ENCODE measurements at places on chromosomes 3 and 15.

- no peak for DNase-seq
These were observed 126.8 kb upstream of the SUCLG2 start for GRCh38 chr3:67781218-67781617.

DNA sequence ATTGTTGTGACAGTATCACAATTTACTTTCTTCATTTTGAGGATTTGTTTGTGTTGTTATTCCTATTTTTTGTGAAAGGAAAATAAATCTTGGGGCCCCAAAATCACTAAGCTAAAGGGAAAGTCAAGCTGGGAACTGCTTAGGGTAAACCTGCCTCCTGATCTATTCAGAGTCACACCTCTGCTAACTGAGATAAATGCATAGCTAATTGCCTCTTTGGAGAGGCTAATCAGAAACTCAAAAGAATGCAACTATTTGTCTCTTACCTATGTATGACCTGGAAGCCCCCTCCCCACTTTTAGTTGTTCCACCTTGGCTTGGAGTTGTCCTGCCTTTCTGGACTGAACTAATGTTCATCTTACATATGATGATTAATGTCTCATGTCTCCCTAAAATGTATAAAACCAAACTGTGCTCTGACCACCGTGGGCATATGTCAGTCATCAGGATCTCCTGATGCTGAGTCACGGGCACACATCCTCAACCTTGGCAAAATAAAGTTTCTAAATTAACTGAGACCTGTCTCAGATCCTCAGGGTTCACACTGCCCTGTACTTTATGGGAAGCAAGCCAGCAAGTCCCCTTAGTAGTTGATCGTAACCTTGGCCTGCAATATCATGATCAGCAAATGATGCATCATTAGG is 523.2 kb upstream of the GOLIM4 start:
- no peak for DNase-seq

DNA sequence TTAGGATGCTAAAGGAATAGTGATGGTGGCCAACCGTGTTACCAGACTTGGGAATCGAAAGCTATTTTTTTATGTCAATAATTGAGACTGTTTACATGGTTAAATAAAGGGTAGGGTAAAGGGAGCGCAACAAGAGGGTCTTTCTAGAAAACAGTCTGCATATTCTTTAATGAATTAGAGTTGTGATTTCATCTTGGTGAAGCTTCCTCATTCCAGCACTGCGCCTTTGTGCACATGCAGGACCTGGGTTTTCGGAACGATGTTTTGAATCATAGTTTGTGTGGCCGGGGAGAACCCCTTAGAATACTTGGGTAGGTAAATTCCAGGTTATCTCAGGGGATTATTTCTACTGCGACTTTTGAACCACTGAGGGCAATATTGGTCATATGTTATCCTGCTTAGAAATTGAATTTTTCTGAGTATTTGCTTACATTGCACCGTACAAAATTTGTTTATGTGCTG is 1.3 kb downstream of the PIK3CA start:
- DNase-seq = peak; percentile 40

- no peak for DNase-seq
These were observed 723.0 kb upstream of the BCHE start for GRCh38 chr3:166560253-166560652.

DNA sequence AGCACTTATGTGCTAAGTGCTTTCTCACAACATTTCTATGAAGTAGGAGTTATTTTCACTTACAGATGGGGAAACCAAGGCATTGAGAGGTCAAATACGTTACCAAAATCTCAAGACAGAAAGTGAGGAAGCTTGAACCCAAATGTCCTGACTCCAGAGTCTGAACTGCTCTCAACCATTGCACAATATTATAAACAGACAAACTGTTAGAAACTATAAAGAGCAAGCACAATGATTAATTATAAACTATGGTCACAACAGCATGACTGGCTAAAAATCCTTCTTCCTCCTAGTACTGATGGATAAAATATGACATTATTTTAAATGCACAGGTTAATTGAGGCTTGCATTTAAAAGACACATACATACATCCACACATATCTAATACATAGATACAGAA is 77.9 kb upstream of the ASB14 start:
- no peak for DNase-seq

DNA sequence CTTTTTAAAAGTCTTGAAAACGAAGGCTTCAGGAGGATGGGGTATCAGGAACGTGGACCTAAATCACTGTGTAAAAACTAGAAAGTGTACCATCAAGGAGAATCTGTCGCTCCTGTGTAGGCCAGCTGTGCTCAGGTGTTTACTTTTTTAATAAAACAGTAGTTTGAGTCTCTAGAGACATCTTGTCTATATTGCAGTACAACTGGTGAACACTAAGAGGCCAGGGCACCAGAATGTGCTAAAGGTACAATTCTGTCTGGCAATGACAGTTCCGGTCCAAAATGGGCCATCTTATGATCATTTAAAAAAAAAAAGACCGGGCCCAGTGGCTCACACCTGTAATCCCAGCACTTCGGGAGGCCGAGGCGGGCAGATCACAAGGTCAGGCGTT is 61.8 kb upstream of the MCF2L2 start:
- no peak for DNase-seq

DNA sequence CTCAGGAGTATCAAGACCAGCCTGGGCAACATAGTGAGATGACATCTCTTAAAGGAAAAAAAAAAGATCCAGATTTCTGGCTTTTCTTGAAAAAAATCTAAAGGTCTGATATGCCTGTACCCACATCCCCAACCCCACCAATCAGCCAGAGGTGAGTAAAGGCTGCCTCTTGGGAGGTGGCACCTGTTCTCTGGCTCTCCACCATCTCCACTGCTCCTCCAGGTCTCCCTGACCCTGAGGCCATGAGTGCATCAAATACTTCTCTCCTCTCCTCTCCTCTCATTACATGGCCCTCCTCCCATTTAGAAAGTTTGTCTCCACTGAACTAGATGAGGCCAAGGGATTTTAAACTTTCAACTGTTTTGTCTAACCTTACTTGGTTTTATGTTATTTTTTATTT is 5.2 kb downstream of the SIAH2 start:
- DNase-seq = no peak

GRCh38 chr3:157418104-157418503 is 18.5 kb upstream of the PTX3 start:
- DNase-seq = peak; percentile 46

GRCh38 chr3:159929171-159930141 is 59.2 kb upstream of the IL12A start:
- peak; percentile 86 for DNase-seq

GRCh38 chr3:147400111-147400510 is 6.2 kb downstream of the ZIC4 start:
- peak; percentile 37 for DNase-seq

DNA sequence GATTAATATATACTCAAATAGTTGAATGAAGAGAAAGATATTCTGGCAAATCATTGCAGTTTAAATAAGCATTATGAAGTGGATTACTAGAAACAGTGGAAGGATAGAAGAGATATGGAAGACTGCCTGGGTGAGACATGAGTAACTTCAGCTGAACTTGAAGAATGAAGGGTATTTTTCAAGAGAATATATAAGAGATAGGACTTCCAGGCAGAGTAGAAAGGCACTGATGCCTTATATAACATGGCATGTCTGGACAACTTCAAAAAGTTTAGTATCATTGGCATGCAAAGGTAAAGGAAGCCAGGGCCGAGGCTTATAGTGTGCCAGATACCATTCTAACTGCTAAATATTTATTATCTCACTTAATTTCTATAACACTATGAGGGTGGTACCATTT is 126.5 kb upstream of the SLC7A14 start:
- no peak for DNase-seq

GRCh38 chr3:190265126-190265525 is 57.1 kb downstream of the CLDN1 start:
- DNase-seq = peak; percentile 22

- peak; percentile 84 for DNase-seq
These were observed 38.4 kb downstream of the PCOLCE2 start for GRCh38 chr3:142850395-142851023.

DNA sequence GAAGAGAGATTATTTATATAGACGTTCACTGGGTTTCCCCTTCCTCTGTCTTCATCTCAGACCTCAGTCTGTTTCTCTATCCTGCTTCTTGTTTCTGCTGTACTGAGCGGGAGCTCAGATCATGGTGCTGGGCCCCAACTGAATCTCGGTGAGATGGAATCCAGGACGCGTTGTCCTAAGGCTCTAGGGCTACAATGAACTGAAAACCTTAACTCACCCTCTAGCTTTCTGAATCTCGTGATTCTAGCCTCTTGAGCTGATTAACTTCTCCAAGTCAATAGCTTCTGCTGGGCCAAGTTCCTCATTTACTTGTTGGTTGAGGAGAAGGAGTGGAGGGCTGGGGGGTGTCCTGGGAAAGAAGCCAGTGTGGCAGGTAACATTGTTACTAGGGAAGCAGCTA is 32.7 kb upstream of the MAP3K13 start:
- no peak for DNase-seq

DNA sequence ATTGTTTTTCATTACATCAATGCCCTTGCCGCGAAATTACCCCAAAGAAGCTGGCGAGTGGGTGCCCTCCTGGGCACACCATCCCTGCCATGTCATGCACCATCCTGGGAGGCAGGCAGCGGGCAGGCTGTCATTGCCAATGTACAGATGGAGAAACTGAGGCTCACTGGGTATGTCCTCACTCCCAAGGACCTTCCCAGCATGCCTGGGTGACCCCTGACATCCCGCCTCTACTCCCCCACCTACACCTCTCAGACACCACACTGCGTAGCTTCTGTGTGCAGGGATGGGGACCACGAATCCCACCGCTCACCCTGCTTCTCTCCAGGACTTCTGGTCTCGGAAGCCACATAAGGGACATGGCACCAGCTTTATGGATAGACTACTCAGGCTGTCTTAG is 41.0 kb upstream of the SLC41A3 start:
- no peak for DNase-seq

DNA sequence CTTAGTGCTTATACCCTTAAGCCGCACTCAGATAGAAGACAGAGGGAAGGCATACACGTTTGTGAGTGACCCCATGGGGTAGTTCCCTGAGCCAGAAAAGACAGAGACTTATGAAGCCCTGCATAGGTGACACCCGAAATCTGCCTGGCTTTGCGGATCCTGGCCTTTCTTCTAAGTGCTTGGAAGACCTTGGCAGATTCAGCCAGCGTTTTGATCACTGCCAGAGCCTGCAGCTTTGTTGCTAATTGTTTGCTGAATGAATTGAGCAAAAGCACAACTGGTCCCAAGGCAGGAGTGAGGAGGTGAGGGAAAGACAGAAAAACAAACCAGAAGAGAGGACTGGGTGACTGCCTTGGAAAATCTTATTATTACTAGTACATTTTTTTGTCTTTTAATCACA is 168.3 kb upstream of the ICE2 start:
- no peak for DNase-seq

DNA sequence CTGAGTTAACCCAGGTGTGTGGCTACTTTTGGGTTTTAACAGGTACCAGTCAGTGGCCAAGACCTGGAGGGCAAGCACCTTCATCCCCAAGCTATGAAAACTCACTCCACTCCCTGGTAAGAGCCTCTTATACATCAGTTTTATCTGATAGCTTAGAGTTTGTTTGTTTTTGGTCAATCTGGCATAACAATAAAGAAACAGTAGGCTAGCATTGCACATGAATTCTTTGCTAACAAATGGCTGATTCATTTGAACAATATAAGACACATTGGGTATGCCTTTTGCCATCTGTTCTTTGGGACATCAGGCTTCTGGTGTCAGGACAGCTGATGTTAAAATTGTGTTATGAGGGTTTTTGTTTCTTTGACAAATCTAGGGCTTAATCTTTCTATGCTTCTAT is 125.0 kb upstream of the CGNL1 start:
- DNase-seq = peak; percentile 22

DNA sequence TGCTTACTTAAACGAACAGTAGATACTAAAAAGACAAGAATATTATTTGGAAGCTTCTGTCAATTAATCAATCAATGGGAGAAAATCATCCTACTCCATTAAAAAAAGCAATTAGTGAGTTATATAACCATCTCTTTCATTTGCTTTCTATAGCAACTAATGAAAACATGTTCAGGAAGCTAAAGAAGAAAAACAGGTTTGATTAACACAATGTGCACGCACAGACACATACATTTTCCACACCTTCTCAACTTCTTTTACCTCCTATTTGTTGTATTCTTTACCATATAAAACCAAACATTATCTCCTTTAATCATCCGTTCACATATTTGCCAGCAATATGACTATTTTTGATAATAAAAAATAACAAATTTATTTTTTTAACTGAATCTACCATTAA is 111.3 kb downstream of the GBE1 start:
- DNase-seq = no peak

- DNase-seq = no peak
These were observed 9.3 kb upstream of the ISLR2 start for GRCh38 chr15:74121039-74121438.

DNA sequence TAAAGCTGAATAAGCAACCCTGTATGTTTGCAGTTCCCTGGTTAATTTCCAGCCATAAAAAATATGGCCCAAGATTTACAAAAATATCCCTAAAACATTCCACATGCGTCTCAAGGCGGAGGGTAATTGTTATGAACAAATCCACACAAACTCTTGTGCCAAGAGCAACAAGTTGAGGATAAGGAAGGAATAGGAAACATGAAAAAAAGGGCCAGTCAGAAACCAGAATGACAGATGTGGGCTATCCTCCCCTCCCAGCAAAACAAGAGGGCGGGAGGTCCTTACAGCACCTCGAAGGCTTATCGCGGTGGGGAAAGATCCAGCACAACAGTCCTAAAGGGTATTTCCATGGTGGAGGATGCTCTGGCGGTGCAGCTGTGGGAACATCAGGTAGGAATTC is 155.6 kb upstream of the HES1 start:
- peak; percentile 13 for DNase-seq

- DNase-seq = peak; percentile 61
These were observed 77.5 kb upstream of the TNFAIP8L3 start for GRCh38 chr15:51172193-51172592.

GRCh38 chr15:29126821-29127461 is 142.7 kb downstream of the NSMCE3 start:
- no peak for DNase-seq

All from fibroblast of skin of back (primary cell).